Stimulated activated CD8-positive, alpha-beta memory T cell treated with anti-CD3 and anti-CD28 coated beads, Interleukin-4, amount 100 ng/mL, for 4 hours (primary cell): ENCODE measurements at places on chromosomes 16 and 17.

DNA sequence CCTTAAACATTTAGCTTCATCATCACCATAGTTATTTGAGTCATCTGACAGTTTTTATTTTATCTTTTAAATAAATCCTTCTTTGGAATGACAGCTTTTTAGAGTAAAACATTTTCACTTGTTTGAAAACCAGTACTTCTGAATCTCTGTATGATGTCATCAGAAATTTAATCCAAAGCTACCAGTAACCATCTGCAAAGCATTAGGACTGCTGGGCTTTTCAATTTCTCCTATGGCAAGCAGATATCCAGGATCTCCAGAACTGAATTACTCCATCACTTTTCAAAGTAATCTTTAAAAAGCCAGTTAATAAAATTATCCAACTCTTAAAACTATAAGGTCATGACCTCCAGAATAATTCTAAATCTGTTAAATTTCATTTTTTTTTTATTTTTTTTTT is 51.5 kb downstream of the CHCT1 start:
- no peak for DNase-seq

DNA sequence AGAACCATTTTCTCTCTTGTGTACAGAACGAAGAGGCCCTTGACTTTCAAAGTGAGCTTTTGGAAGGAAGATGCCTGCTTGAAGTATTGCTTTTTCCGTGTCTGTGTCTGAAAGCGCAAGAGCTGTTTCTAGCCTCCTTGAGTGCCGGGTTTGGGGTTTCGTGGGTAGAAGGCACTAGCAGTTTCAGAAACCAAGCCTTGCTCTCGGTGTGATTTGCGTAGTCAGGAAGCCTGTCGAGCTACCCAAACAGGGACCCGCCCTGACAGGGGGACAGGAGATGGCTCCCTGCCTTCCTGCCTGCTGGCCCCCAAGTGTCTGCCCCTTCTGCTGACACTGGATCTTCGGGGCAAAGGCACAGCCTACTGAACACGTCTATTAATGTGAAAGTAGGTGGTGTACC is 322.0 kb downstream of the MAF start:
- DNase-seq = peak; percentile 13

DNA sequence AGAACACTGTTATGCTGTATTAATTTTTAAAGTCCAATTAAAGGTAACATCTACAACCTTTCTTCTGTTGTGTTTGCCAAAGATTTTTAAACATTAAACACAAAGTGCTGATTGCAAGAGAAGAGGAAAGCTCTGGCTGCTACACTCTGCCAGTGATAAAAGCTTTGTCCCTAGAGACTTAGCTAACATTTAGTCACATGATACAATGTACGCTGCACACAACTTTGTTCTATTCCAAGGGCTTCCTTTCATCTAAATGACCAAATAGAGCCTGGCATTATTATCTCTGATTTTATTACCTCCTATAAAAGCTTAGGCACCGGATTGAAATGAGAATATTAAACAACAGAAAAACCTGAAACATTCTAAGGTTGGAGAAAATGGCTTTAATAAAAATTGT is 388.7 kb upstream of the PMFBP1 start:
- DNase-seq = no peak

GRCh38 chr16:8887952-8888560 is 5.9 kb downstream of the LITAFD start:
- DNase-seq = no peak

DNA sequence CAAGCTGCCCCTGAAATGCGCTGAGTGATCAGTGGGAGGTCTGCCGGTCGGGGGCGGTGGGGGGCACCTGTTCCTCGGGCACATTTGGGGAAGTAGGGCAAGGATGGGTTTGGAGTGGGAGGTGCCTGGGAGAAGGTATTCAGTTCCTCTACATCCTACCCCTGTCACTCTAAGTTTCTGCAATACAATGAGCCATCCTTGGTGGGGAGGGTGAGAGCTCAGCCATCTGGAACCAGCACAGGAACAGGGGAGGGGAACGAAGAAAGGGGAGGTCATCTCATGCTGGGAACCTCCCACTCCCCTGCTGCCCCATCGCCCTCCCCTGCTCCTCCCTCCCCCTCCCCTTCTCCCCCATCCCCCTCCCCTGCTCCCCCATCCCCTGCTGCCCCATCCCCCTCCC is 4.2 kb downstream of the DPH1 start:
- DNase-seq = no peak

DNA sequence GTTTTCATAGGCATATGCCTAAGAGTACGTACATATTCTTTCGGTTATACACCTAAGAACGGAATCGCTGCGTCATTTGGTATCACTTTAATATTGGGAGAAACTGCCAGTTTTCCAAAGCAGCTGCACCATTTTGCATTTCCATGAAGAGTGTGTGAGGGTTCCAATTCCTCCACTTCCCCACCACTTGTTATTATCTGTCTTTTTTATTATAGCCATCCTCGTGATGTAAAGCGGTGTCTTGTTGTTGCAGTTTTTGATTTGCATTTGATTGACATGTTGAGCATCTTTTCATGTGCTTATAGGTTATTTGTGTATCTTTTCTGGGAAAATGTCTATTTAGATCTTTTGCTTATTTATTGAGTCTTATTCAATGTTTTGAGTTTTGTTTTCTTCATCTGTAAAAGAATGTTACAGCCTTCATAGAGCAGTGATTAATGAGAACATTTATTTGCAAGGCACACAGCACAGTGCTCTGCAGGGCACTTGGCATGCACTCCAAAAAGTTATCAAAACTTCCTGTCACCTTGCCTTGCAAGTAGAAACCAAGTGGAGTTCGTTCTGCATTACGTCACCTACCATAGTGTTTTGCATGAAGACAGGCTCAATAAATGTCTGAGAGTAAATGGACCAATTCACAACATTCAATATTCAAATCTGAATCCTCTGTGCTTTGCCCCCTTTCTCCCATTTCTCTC is 26.6 kb upstream of the ST6GALNAC1 start:
- no peak for DNase-seq

- no peak for DNase-seq
Measured at GRCh38 chr16:1199347-1200013, 25.6 kb downstream of the TPSG1 start.

GRCh38 chr16:84598360-84598759 is 19.5 kb downstream of the COTL1 start:
- no peak for DNase-seq
